Cerebellum (tissue), 4 donors: ENCODE measurements at places on chromosomes 5 and 9. TPM values are rescaled to one million over a fixed set of nuclear protein-coding genes. Genes with fewer than 3 reads are reported as not detected.
A peak's percentile ranks its signal among the peaks of the same experiment; 100 is the strongest.

GGTA1 gene
- total RNA-seq = 1.5 TPM

DNA sequence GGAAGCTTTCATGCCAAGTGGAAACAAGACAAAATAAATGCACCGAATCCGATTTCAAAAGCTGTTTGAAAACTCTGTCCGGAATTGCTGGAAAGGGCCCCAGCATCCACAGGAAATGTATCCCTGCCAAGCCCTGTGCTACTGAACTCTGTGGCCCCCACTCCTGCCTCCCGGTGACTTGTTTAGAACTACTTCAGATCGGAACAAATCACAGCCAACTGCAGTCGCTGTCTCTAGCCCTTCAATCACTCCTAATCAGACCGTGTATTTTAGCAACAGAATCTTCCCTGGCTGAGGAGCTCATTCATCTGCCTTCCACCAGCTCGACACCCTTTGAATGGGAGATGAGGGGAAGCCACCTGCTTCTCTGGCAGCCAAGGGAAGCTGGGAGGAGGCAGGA is 94.1 kb downstream of the KCNIP1 start:
- DNase-seq = peak; percentile 38

- DNase-seq = no peak
Measured at GRCh38 chr5:90476391-90476790, 1.7 kb downstream of the POLR3G start.

DNA sequence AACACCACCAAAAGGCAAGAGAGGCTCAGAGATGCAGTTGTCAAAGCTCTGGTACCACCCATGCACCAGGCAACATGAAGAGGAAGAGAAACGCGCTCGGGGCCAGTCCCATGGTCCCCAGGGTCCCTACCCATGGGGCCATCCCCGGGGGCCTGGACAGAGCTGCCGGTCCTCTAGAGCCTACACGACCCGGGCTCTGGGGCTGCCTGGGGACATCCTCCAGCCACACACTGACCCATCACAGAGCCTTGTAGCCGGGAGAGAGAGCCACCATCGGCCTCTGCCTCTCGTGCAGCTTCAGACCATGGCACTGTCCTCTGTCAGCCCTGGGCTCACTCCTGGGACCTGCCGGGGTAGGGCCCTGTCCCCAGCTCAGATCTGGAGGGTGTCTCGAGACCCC is 23.7 kb downstream of the VAV2 start:
- no peak for DNase-seq

GRCh38 chr5:57595523-57595991 is 112.9 kb upstream of the ACTBL2 start:
- DNase-seq = no peak

DNA sequence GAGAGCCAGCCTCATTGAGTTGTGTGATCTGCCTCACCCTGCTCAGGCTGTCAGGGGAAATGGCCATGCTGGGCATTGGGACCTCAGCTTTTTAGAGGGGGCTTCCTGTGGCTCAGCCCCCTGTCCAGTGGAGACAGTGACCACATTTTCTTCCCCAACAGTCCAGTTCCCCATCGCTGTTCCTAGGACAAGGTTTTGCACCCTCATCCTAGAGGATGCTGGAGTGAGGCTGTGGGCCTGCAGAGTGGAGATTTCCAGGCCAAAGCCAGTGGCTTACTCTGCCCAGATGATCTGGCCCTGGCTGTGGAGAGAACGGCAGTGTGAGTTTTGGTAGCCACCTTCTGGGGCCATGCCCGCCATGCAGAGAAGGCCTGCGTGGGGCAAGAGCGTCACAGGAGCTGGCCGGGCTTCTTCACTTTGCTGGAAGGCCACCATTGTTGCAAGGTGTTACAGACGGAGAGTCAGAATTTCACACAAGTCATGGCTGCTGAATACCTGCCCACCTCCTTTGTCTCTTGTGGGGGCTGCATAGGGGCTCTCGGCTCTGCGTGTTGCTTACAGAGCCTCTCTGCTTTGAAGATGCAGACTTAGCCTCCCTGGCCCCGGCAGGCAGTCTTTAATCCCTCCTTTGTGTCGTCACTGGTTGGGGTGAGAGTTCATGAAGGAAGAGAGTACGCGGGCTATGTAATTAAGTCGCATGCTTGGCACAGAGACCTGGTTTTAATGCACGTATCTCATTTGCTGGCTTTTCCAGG is 35.2 kb upstream of the PITX1 start:
- no peak for DNase-seq

- no peak for DNase-seq
Measured at GRCh38 chr5:132424167-132424880, 54.8 kb downstream of the SLC22A5 start.

DNA sequence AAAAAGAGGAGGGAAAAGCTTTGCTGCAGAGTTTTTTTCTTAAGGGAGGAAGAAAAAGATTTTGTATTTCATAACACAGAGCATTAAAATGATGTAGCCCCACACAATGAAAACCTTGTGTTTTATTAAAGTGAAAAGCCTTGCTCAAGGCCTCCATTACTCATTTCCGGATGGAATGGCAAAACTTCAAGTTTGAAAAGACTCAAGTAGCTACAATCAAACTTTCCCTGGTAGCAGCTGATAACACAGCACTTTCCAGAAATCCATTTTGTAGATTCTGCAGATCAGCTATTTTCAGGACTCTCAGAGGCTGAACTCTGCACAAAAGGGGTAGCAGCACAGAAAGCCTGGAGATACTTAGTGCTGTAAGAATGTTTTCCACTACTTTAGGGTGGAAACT is 374.8 kb downstream of the NFIB start:
- DNase-seq = no peak

- no peak for DNase-seq
Measured at GRCh38 chr9:128882677-128883603, 1.0 kb downstream of the LRRC8A start.
